ENCODE measurements at places on chromosomes 7 and 10.

- no peak for DNase-seq
Observed at GRCh38 chr10:69976795-69977546, 75.7 kb upstream of the MACROH2A2 start.

GRCh38 chr10:77498210-77498609 is 139.4 kb downstream of the KCNMA1 start:
- DNase-seq = no peak

DNA sequence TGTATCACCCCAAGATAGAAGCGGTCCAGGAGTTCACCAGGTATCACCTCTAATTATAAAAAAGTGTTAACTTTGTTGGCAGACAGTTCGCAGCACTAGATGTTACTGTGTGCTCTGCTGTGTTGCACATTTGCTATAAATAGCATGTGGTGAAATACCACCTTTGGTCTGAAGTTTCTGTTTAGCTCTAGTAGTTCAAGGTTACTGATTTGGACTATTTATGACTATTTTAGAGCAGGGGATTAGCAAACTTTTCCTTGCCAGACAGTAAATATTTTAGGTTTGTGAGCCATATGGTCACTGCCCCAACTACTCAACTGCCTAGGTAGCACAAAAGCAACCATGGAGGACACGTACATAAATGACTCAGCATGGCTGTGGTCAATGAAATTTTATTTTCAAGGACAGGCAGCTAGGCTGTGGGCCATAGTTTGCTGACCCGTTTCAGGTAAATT is 16.5 kb downstream of the DENND10 start:
- no peak for DNase-seq

GRCh38 chr7:98293746-98294145 is 12.3 kb downstream of the BRI3 start:
- no peak for DNase-seq

DNA sequence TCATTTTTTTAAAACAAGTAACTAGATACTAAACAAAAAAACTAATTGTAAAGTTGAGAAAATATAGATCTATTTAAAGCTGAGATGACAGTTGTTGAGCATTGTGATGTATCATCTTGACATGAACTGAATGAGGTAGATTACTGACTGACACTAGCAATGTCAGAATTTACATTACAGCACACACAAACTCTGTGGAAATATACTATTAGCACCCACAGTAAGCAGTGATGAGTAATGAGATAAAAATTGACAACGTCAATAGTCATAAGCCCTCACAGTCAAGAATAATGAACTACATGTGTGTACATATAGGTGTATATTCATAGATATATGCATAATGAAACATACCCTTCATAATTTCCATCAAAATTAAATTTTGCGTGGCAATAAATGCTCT is 368.4 kb downstream of the TFEC start:
- no peak for DNase-seq

DNA sequence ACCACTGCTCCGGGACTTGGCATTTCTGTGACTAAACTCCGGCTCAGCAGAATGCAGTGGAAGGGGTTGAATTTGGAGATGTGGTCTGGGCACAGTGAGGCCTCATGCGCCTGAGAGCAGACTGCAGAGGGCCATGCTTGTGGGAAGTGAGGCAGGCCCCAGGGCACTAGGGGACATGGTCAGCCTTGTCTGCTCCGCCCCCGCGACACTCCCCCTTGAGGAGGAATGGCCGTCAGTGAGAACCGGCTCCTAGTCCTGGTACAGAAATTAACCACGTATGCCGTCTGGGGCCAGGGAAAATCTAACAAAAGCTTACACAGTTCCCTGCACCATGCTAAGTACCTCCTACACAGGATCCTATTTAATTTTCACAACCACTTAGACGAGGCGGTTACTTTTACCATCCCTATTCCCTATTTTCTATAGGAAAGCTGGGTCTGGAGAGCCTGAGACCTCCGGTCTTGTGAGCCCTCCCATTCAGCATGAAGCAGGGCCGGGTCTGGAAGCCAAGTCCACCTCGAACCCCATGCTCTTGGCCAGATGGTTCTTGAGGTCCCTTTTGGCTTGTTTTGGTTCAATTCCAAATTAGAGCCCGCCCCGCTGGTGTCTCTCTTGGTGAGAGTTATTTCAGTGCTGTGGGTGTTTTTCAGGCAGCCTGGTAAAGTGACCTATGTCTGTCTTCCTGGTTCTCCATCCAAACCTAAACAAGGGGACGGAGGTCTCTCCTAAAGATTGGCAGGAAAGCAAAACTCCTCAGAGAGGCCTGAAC is 87.7 kb upstream of the PITRM1 start:
- no peak for DNase-seq

GRCh38 chr10:104413528-104413927 is 59.9 kb downstream of the CFAP58 start:
- DNase-seq = no peak

DNA sequence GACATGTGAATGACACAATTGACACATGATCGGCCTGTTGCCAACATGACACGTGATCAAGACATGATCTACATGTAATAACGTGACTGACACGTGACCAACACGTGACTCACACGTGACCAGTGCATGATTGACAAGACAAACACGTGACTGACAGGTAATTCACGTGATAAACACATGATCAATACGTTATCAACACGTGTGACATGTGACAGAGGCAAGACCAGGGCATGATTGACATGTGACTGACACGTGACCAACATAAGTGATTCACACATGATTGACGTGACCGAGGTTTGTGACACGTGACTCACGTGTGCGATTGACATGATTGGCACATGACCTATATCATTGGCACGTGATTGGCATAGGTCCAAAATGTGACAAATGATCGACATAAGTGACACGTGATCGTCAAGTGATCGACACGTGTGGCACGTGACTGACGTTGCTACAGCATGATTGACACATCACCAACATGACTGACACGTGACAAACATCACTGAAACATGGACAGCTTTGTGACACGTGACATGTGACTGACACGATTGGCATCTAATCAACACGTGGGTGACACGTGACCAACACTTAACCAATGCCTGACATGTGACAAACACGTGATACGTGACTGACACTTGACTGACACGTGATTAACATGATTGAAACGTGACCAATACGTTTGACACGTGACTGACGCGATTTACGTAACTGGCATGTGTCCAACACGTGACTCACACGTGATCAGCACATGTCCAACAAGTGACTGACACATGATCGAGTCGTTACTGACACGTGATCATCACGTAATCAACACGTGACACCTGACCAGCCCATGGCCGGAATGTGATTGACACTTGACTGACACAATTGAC is 23.0 kb downstream of the CRPPA start:
- DNase-seq = no peak

GRCh38 chr7:123122916-123123315 is 76.9 kb downstream of the SLC13A1 start:
- no peak for DNase-seq

- DNase-seq = no peak
Observed at GRCh38 chr10:132974886-132975830, 32.8 kb upstream of the CFAP46 start.

DNA sequence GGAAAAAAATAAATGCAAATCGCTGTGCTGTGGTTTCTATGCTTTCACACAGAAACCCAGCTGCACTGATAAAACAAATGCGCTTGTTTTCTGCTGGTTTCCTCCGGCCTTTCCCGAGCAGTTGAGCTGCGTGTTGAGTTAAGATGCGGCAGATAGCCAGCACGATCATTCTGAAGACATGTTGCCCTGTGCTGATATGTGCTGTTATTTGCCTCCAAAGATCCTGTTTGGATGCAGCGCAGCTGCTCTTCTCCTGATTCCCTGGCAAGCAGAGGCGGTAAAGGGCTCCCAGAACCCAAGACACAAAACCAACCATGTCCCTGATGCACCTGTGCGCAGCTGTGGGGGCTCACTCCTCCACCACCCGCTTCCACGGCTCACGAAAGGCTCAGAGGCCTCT is 225.4 kb downstream of the PAXIP1 start:
- peak; percentile 77 for DNase-seq

DNA sequence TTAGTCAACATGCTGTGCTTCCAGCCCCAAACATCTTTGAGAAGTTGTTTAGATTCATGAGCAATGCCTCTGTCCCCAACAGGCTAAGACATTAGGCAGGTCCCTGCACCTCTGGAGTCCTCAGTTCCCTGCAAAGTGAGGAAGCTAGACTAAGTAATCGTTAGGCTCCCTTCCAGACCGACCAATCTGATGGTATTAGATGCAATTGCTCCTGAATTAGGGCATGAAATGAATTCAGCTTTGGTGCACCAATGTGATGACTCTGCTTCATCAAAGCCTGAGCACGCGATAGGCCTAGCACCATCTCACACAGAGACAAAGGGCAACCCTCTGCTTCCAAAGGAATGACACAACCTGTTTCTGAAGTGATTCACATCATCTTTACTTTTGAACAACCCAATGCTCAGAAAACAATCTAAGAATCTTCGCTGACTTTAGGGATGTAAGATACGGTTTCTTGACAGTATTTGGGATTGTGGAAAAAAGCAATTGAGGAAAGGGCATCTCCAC is 723 bp upstream of the TES start:
- no peak for DNase-seq

- no peak for DNase-seq
Observed at GRCh38 chr7:106369352-106369751, 84.6 kb upstream of the NAMPT start.

DNA sequence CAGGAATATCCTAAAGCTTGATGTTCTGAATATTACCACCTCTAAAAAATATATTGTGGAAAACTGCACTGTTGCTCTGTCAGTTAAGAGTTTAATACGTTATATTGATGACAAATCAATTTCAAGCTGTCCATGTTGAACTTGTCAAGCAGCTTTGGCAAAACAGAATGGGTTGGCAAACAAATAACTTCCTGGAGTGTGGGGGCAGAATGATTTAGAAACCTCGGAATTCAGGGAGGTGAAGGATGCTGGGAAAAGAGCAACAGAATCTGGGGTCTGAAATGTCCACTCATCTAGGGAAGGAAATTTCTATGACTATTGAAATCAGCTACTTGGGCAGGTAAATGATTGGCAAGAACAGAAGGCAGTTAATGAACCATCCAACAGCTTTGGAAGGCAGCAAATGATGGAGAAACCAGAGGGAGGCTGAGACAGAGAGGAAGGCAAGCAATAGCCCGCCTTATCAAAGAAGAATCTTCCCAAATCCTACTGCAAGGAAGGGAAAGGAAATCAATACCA is 95.1 kb upstream of the PALS2 start:
- no peak for DNase-seq

GRCh38 chr10:114356751-114357514 is 47.4 kb downstream of the AFAP1L2 start:
- DNase-seq = no peak

GRCh38 chr7:142968229-142968628 is 6.1 kb upstream of the KEL start:
- DNase-seq = no peak

DNA sequence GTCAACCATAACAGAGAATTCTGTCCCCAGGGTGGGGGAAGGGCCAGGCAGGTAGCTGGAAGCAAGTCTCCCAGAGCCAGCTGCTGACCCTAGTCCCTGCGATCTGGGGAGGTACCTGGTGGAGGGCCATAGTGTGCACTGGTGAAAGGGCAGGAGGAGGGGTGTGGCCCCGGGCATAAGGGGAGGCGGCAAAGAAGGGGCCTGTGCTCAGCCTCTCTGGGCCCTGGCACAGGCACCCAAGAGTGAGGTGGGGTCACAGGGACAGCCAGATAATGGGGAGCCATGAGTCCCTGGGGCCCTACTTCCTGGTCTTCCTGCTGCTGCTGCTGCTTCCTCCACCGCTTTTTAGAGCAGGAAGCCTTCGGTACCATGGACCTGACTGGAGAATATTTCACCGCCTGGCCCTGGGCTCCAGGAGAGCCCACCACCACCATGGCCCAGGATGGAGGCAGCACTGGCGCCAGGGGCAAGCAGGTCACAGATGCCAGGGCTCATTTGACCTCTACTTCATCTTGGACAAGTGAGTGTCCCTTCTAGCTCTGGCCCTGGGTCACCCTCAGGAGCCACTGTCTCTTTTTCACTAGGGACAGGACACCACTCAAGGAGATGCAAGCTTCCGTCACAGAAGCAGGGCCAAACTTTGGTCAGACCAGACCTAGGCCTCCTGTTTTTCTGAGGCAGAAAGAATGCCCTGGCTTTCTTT is at the start of gene ANTXRL:
TSS of gene ANTXRL (plus strand) at position 7 of the 703 bp plus-strand sequence. CDS start at position 273, 266 bp downstream.
- DNase-seq = no peak

DNA sequence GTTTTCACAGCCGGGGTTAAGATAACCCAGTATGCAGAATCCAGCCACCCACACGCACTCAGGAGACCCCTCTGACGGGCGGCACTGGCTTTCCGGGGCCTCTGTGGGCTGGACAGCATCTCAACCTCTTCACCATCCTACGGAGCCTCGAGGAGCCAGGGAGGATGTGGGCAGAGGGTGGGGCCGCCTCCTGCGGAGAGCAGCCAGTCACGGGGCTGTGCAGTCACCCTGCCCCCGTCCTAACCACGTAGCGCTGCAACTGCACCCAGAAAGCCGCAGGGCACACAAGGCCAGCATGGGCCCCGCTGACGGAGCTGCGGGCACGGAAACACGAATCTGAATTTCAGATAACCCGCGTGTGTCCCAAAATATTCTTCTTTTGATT is 270.3 kb downstream of the ELFN1 start:
- DNase-seq = peak; percentile 18

GRCh38 chr7:137454767-137455166 is 111.2 kb upstream of the PTN start:
- DNase-seq = no peak

DNA sequence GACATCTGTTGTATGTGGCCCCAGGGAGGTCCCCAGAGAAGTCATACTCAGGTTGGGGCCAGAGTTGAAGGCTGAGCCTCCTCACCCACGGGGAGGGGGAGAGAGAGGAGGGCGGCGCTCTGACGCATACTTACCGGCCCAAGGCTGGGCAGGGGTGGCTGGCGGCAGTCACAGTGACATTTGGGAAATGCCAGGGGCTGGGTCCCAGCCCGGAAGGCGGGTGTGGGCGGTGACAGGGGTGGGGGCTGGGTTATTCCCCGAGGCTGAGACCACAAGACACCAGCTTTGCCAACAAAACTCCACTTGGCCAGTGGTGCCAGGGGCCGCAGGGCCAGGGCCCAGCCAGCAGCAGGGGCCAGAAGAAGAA is 41.1 kb downstream of the RASGEF1A start:
- peak; percentile 42 for DNase-seq

GRCh38 chr10:3186368-3186767 is 13.8 kb upstream of the PITRM1 start:
- DNase-seq = no peak

- peak; percentile 15 for DNase-seq
Observed at GRCh38 chr7:88758381-88759229, 895 bp upstream of the ZNF804B start.

- DNase-seq = peak; percentile 33
Observed at GRCh38 chr10:49161411-49161997, 26.7 kb downstream of the TMEM273 start.

DNA sequence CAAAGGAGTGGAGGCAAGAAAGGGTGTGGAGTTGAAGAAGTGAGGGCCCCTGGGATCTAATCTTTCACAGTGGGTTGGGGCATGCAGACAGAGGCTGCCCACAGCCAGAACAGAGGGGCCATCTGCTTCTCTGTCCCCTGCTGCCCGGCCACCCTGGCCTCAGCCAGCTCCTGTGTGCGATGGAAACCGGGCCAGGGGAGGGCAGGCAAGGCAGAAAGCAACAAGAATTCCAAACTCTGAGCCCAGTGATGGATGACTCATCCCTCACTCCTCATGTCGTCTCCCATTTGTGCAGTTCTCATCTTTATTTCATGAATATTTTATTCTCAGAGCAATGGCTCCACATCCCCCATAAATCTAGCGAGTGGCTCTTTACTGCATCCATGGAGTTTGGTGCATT is 757.1 kb downstream of the GRID1 start:
- no peak for DNase-seq

GRCh38 chr10:124225467-124226270 is 132.3 kb upstream of the CHST15 start:
- DNase-seq = no peak

GRCh38 chr10:29648983-29649268 is 14.2 kb upstream of the SVIL start:
- no peak for DNase-seq

All from globus pallidus (tissue), 1 donor.